ENCODE measurements at places on chromosomes 5 and 9. TPM values are rescaled to one million over a fixed set of nuclear protein-coding genes. Genes with fewer than 3 reads are reported as not detected.

DNA sequence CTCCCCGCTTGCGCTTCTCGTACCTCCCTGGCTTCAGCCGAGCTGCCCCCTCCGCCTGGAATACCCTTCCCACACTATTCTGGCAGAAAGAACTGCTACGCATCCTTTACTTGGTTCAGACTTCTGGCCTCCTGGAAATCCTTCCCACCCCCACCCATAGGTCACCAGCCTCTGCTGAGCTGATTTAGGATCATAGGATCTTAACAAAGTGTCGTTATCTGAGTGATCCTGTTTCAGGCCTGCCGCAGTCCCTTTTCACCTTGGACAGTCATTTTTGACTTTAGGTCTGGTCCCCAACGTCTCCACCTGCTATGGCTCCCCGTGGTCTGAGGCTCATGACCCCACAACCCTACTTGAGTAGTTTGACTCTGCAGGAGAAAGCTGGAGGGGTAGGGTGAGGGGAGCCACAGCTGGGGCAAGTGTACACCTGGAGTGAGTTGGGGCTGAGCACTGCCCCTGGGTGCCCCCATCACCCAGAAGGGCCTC is 27.3 kb downstream of the EGR1 start:
- DNase-seq, result no peak

DNA sequence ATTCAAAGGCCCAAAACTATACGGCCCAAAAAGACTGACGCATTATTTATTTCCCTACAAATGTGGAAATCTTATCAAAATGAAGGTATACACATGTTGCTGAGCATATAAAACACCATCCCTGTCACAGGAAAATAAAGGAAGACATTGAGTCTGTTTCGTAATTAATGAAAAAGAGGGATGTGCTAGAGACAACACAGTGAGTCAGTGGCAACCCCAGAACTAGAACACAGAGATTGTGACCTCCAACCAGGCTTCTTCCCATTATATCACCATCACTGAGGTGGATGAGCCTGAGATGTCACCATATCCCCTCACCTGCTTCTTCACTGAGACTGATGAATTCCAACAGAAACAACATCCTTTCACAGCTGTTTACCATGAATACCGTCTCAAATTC is 3.8 kb downstream of the NDUFA8 start:
- no peak for DNase-seq

DNA sequence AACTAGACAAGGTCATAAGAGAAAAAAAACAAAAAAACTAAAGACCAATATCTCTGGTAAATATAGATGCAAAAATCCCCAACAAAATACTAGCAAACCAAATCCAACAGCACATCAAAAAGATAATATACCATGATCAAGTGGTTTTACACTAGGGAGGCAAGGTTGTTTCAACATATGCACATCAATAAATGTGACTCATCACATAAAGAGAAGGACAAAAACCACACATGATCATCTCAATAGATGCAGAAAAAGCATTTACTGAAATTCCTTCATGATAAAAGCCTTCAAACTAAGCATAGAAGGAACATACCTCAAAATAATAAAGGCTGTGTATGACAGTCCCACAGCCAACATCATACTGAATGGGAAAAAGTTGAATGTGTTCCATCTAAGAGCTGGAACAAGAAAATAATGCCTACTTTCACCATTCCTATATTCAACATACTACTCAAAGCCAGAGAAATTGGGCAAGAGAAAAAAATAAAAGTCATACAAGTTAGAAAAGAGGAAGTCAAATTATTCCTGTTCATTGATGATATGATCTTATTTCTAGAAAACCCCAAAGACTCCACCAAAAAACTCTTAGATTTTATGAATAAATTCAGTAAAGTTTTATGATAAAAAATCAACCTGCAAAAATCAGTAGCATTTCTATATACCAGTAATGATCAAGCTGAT is 72.2 kb upstream of the FAM169A start:
- DNase-seq, result no peak

GRCh38 chr9:70832492-70832891 is 288.9 kb downstream of the TRPM3 start:
- DNase-seq, result no peak

DNA sequence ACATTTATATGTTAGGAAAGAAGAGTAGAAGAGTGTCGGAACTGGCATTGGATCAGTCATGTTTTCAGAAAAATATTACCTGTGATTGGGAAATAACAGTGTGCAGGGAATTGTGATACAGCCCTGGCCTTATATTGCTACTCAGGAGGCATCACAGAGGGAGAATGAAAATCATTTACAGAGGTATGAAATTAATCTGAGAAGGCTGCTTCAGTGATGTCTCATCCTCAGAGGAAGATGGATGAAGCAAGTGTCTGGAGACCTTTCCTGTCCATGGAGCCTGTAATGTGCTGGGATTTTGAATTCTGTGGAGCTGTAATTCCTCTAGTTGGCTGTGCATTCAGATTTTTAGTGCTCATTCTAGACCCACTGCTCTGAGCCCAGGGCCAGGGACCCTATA is 3.8 kb downstream of the ACTBL2 start:
- DNase-seq, result no peak

GRCh38 chr5:2803751-2804150 is 52.3 kb upstream of the IRX2 start:
- DNase-seq, result no peak

GRCh38 chr5:177233802-177234201 is 69.7 kb downstream of the RAB24 start:
- no peak for DNase-seq

DNA sequence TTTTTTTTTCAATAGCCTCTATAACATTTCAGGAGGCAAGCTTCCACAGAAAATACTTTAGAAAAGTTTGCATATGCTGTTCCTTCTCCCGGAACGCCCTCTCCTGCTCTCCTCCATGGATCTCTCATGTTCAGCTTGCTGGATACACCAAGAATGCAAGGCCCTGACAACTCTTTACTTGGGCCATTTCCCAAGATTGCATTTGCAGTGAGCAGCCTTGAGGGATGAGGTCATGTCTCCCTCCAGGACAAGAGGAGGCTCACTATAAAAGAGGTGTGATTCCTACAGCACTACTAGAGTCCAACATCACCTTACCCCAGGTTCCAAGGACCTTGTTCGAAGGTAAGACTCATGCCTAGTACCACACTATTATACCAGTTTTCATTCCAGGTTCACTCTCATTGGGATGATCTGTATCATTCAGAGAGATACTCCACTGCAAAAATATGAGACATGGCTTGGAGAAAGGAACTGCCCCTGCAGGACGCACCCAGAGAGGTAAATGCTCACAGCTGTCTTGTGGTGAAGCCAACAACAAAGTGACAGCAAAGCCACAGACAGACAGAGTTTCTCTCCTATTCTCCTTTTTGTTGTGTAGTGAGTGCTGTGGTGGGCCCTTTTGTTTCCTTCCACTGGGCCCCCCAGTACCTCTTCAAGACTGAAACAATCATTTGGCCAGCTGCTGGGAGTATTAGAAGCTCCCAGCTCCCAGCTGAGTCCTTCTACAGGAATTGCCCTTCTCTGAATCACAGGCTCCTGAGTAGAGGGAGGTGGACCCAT is 151.7 kb upstream of the ZNF366 start:
- no peak for DNase-seq

Gene ZNF189
- polyA plus RNA-seq, result 7.1 TPM

GRCh38 chr5:155482428-155482827 is 468.9 kb downstream of the KIF4B start:
- DNase-seq, result no peak

Gene IL13
- 0.06 TPM for polyA plus RNA-seq

GRCh38 chr9:136095070-136096058 is at the start of gene NACC2:
TSS of gene NACC2 (minus strand) at chr9:136095289. CDS start at chr9:136050521, 44,768 bp downstream.
- DNase-seq, result peak; percentile 90

Gene TTC23L
- polyA plus RNA-seq, result 0.23 TPM

DNA sequence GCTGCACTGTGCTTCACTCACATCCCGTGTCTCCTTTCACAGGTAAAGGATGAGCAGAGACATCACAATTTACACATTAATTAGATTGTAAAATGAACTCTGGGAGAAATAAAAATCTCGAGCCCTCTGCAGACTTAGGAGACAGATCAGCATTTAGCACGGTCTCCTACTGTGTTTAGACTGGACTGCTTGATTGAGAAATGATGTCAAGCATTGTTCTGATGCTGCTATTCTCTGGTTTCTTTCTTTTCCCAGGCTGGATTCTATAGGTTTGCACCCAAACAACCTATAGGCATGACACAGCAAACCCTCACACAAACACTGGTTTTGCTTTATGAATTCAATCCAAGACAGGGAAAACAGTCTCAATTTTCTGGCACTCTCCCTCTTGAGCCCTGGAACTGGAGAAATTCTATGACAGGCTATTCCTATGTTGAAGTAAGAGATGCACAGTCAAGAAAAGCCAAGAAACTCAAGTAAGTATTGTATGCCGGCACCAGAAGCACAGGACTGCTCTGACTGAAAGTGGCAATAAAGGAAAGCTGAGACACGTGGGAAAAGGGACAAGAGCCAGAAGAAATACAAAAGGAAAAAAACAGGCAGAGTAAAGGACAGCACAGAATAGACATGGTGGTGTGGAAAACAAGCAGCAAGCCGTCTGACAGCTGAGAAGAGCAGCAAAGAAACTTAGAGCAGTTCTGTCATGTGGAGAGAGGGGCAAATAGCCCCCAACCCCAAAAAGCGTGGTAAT is 24.8 kb upstream of the ERAP2 start:
- no peak for DNase-seq

Gene LCN2
- polyA plus RNA-seq, result 17.5 TPM

- DNase-seq, result no peak
Measured at GRCh38 chr5:159242656-159243055, 20.4 kb upstream of the UBLCP1 start.

Gene PCDHGC4
- polyA plus RNA-seq, result 0.03 TPM

- no peak for DNase-seq
Measured at GRCh38 chr5:159951387-159951786, 35.1 kb downstream of the ADRA1B start.

Gene ANGPTL2
- polyA plus RNA-seq, result 11.8 TPM

DNA sequence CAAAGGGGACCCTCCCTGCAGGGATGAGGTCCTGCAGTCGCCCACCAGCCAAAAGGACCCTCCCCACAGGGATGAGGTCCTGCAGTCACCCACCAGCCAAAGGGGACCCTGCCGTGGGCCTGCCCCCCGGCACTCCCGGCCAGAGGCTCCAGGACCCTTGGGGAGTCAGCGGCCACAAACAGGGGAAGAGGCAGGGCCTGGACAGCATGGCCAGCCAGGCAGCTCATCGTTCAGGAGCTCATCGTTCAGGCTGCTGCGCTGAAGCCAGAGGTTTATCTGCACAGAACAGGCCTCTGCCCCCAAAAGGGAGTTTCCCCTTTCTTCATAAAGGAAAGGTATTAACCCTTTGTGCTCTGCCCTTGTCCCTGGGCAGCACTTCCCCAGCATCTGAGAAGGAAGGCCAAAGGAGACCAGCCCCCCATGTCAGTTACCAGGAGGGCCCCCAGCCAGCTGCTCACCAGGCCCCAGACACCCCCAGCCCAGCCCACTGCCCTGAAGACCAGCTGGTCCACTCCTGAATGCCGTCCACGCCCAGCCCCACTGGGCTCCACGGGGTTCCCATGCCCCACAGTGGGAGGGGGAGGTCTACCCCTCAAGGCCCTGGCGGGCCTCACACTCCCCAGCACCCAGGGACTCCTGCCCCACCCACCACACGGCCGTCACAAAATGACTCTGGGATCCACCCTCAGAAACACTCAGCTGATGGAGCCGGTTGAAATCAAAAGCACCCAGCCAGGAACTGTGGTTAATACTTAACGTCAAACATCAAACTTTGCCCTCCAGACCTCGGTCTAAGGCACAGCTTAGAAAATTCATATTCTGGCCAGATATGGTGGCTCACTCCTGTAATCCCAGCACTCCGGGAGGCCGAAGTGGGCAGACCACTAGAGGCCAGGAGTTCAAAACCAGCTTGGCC is 6.3 kb downstream of the SLC12A7 start:
- DNase-seq, result no peak

DNA sequence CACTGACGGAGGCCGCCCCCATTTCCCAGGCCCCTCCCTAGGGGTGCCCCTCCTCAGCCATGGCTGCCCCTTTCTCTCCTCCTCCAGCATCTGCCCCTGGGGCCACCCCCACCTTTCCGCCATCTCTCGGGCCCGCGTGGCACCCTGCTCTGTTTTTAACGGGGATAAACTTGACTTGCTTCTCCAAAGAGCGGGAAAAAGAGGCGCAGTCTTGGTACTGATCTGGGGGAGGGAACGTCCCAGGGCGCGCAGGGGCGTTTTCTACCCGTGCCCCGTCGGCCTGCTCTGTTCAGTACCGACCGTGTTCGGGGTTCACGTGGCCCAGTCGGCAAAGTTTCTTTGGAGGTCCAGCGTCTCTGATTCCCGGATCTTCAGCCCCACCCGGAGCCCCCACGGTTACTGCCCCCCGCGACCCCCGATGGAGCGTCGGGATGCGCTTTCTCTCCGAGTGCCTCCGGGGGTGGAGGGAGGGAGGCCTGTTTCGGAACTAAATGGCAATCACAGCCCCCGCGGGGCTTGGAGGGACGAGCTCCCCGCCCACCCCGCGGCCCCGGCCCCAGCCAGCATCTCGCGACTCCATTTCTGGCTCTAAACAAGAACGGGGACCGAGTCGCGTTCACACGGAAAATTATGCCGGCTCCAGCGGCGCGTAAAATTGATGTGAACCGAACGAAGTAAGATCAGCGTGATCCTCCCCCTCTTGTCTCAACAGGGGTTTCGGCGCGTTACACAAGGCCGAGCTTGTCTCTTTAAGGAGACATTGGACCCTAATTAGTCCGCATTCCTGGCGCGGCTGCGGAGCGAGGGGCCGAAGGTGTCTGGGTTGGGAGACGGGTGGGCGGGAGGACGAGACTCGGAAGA is 1.1 kb upstream of the TLE4 start:
- DNase-seq, result peak; percentile 95

Gene FRRS1L
- 0.03 TPM for polyA plus RNA-seq

DNA sequence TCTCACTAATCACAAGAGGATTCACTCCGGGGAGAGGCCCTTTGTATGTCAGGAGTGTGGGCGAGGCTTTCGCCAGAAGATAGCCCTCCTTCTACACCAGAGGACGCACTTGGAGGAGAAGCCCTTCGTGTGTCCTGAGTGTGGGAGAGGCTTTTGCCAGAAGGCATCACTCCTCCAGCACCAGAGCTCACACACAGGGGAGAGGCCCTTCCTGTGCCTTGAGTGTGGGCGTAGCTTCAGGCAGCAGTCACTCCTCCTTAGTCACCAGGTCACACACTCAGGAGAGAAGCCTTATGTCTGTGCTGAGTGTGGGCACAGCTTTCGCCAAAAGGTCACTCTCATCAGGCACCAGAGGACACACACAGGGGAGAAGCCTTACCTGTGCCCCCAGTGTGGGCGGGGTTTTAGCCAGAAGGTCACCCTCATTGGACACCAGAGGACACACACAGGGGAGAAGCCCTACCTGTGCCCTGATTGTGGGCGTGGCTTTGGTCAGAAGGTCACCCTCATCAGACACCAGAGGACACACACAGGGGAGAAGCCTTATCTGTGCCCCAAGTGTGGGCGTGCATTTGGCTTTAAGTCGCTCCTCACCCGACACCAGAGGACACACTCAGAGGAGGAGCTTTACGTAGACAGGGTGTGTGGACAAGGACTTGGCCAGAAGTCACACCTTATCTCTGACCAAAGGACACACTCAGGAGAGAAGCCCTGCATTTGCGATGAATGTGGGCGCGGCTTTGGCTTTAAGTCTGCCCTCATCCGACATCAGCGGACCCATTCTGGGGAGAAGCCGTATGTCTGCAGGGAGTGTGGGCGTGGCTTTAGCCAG is 27.8 kb downstream of the NUTM2F start:
- no peak for DNase-seq

Gene WHRN
- 3.7 TPM for polyA plus RNA-seq

Gene SPOCK1
- polyA plus RNA-seq, result 0.50 TPM

Gene C9orf57
- polyA plus RNA-seq, result not detected

Gene OLFM1
- polyA plus RNA-seq, result 16.8 TPM
